ENCODE measurements at places on chromosomes 1 and 21. TPM values are rescaled to one million over a fixed set of nuclear protein-coding genes. Genes with fewer than 3 reads are reported as not detected.
A peak's percentile ranks its signal among the peaks of the same experiment; 100 is the strongest.

The SPRR2D gene
- not detected for total RNA-seq

DNA sequence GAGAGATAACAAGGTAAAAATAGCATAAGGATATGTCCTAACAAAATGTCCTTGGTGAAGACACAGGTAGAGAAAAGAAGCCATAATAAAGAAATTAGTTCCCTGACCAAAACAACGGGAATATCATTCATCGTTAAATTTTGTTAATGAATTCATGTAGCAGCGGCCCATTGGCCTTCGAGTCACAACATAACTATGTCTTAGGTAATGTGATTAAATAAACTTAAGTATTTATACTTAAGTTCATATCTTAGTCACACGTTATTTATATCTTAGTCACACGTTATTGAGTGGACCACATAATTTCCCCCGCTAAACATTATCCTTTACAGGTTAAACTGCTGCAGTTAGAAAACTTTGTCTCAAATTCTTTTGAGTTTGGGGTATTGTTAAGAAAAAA is 1.2 kb downstream of the NEXN start:
- peak; percentile 93 for DNase-seq

DNA sequence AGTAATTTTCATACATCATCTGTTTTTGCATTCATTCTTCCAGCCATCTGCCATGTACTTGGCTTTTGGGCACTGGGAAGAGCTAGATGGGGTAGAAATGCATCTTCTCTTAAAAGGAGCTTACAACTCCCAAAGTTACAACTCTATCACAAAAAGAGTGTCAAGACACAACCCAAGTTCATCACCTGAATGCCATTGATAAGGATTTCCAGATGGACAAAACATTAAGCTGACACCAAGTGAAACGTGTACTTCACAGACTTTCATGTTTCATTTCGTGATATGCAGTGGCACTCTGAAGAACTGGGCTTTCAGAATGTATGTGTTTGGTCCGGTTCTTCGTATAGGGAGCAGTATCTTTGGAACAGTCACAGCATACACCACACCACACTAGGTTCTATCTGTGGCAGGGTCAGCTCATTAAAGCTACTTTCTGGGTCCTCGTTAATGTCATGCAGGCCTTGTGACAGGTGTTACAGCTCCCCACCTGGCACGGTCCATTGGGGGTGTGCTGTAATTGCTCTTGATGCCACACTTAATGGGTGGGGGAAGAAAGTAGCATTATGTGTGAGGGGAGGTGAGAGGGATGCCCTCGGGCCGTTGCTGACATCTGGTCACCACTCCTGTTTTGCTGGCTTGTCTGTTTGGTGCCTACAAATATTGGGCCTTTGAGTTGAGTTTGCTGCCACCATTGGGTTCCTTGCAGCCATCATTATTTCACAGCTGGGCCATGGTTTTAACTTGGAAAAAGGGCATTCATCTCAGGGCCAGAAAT is 164.9 kb downstream of the NFIA start:
- no peak for DNase-seq

DNA sequence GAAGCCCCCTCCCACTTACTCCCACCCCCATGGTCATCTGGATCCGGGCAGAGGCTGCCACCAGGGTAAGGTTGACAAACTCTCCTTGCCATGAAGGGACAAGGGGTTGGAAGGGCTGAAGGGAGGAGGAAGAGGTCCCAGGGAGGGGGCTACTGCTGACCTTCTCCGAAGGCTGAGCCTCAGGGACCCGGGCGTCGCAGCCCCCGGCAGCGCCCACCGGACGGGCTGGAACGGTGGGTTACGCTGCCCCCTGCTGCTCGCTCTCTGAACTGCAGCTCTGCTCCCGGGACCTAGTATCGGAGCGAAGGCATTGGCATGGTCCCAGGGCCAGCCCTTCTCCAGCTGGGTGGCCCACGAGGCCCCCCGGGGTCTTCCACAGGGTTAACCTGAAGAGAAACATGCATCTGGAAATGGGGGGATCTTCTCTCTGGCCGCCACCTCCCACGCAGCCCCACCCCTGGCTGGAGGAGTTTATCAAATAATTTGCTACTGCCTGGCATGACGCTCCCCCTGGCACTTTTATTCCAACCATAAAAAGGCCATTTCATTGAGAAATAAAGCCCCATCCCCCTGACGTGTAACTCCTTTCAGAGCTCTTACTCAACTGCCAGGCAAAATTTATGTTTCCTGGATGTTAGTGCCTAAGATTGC is 70.4 kb upstream of the TARDBP start:
- peak; percentile 60 for DNase-seq

The SYTL1 gene
- 9.0 TPM for total RNA-seq

The KANK4 gene
- not detected for total RNA-seq

GRCh38 chr1:184635347-184635979 is 119.2 kb downstream of the EDEM3 start:
- no peak for DNase-seq

The CRYZ gene
- 209 TPM for total RNA-seq
